ENCODE measurements at places on chromosomes 3 and 15.

- DNase-seq, result no peak
Observed at GRCh38 chr3:149752788-149753136, 473 bp upstream of the COMMD2 start.

DNA sequence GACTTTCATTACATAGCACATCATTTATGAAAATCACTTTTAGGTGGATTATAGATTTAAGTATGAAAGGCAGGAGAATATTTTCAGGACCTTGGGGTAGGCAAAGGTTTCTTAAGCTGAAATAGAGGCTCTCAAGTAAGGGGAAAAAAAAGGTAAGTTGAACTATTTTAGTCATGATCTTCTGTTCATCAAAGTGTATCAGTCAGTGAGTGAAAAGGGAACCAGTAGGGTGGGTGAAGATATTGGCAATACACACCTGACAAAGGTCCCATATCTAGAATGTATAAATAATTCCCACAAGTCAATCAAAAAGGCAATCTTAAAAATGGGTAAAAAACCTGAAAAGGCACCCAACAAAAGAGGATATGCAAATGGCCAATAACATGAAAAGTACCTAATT lies 218.6 kb downstream of the KLF13 start:
- no peak for DNase-seq

DNA sequence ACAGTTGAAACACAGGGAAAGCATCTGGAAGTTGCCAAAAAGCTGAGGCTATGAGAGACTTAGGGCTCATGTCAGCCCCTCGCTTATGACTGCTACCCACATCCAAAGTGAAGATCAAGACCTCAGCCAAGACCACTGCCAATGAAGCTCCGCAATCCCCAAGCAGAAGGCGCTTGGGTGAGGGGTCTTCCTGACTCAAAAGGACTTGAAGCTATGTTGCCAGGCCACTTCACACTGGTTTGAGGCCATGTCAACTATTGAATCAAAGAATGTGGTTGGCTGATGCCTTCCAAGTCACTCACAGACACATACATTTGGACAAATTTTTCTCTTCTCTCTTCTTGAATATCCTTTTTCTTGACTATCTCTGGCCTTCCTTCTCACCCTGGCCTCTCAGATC lies 928 bp upstream of the CCR4 start:
- no peak for DNase-seq

DNA sequence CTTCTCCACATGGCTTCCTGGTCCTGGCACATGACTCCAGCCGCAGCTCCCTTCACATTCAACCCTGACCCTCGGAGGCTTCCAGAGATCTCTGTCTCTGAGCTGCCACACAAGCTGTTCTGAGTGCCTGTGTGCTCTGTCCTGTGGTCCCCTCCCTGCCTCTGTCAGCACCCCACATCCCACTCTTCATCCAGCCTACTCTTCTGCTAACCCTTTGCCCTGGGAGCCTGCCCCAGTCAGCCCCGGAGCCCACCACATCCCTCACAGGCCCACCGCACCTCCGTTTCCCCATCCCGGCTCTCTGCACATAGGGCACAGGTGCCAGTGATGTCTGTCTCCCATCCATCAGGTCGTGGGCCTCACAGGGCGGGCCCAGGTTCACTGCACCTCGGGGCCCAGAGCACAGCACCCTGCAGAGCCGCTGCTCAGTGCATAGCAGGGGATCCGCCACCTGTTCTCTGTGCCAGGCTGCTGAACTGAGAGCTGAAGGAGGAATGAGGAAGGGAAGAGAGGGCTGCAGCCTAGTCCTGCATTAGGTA lies 133.6 kb downstream of the UACA start:
- DNase-seq, result no peak

GRCh38 chr3:141845407-141846049 lies 30.9 kb upstream of the ATP1B3 start:
- no peak for DNase-seq

DNA sequence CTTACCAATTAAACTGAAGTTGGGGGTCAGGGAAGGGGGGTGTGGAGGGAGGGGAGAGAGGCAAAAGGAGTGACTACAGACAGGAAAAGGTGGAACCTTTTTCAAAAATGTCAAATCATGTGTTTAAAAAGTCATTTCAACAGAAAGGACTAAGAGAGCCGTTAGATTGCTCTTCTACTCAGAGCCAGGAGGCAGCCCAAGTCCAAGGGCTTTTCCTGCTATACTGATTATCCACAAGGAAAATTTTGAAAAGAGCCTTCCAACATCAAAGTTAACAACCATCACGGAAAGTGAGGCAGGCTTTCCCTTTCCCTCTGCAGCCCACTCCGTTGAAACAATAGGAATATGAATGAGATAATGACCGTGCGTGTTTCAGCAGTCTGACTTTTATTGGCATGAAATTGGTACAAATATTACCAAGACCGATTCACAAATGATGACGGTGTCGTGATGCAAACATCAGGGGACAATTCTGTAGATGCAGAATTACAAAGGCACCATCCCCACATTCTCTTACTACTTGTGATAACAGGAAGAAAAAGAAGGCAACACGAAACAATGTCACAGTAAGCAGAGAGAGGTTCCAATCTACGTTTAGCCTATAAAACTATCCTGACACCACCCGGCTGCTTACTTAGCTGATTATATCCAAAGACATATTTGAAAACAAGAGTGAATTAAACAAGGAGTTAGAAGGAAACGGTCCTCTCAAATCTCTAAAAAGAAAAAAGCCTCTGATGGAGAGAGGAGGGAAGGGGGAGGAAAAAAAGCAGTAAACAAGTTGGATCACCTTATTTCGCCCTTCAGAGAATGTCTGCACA lies 453.7 kb downstream of the FOXP1 start:
- DNase-seq, result no peak

All from progenitor cell of endocrine pancreas (in vitro differentiated cells).